Stimulated activated naive CD4-positive, alpha-beta T cell treated with Interleukin-2 at 50 U/mL for 16 hours (primary cell): ENCODE measurements at places on chromosomes 1 and 21.

- no peak for DNase-seq
These were observed 27.8 kb downstream of the COL18A1 start for GRCh38 chr21:45432575-45433255.

DNA sequence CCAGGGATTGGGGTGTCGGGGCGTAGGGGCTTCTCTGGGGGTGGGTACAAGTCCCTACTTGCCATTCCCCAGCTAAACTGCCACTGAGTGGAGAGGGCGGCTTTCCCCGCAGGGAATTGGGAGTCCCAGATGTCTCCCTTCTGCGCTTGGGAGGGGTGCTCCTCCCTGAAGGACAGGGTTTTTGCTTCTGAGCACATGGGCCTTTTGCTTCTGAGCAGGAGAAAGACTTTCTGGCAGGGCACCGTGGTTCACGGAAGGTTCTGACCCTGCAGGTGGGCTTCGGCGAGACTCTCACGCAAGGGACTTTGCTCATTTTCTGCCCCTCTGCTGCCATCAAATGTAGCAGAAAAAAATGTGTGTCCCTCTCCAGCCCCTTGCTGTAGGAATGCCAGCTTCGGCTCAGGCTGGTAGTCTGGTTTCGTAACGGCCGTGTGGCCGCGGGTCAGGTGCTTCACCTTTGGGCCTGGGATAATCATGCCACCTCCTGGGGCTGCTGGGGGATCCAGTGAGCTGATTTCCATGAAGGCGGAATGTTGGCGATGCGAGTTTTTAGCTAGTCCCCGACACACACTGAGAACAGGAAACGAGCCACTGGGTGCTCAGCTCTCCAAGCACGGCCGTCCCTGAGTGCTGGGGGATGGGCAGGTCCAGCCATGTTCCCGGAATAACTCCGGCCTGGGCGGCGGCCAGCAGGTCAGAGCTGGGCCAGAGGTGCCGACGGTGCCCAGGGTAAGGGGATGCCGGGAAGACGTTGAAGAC is 364.0 kb downstream of the CAMTA1 start:
- DNase-seq = no peak

DNA sequence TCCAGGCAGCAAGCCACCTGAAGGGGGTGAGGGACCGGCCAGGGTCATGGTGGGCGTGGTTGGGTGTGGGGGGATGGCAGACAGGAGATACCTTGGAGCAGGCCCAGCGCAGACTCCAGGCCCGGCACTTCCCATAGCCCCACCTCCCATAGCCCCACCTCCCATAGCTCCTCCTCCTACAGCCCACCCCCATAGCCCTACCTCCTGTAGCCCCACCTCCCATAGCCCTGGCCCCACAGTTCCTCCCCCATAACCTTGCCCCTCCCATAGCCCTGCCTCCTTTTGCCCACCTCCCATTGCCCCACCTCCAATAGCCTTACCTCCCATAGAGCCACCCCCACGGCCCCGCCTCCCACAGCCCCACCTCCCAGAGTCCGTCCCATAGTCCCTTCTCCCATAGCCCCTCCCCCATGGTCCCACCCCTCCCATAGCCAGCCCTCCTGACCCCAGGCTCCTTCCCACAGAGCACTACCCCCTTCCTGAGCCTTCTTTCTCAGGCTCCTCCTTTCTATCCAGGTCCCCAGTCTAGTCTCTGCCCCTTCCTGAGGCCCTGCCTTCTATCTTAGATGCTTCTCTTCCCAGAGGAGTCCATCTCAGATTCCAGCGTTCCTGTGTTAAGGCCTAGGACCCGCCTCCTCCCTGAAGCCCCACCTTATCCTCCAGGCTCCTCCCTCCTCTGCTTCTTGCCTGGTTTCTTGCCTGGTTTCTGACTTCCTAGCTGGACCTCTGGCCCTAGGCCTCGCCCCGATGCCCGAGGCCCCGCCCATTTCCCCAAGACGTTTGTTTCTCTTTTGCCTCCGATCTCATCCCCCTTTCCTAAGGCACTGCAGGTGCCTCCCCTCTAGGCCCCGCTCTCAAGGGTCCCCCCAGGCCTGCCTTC is 46.8 kb downstream of the PTPRU start:
- no peak for DNase-seq

GRCh38 chr1:236064674-236065508 is at the start of gene NID1:
Gene NID1 (minus strand): TSS chr1:236065090. CDS start chr1:236065079, 11 bp downstream.
- DNase-seq = no peak

GRCh38 chr1:218164111-218164929 is 120.8 kb upstream of the RRP15 start:
- DNase-seq = no peak

GRCh38 chr1:119136401-119136800 is 4.1 kb downstream of the WARS2 start:
- no peak for DNase-seq

DNA sequence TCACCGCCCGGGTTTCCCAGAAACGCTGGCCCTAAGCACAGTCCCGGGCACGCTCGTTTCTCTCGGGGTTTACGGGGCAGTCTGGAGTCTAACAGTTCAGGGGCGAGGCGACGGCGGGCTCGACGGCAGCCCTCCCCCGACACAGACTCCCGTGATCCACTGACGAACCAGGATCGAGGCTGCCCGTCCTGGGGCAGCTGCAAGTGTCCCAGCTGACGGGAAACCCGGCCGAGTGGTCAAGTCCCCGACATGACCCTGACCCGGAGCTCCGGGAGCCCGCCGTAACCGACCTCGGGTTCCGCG is 494 bp downstream of the UBE2J2 start:
- no peak for DNase-seq

DNA sequence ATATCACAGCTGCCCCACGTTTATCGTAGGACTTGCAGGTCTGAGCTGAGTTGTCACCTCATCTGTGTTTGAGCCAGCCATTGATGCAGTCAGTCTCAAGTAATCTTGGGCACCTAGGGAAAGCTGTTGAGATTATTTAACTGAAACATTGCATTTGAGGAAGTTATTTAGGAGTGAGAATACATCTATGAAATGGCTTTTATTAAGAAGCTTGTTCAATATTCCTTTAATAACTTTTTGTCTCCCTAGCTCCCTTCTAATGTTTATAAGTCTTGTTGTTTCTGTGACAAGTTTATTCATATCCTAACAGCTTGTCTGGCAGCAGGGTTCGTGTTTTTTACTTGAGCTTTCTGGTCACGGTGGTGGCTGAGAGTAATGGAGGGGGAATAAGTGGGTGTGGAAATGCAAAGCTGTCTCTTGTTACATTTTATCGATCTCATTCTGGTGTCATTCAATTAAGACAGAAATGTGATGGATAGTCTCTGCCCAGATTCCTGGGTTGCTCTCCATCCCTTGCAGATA is 555.9 kb downstream of the USP25 start:
- DNase-seq = no peak

DNA sequence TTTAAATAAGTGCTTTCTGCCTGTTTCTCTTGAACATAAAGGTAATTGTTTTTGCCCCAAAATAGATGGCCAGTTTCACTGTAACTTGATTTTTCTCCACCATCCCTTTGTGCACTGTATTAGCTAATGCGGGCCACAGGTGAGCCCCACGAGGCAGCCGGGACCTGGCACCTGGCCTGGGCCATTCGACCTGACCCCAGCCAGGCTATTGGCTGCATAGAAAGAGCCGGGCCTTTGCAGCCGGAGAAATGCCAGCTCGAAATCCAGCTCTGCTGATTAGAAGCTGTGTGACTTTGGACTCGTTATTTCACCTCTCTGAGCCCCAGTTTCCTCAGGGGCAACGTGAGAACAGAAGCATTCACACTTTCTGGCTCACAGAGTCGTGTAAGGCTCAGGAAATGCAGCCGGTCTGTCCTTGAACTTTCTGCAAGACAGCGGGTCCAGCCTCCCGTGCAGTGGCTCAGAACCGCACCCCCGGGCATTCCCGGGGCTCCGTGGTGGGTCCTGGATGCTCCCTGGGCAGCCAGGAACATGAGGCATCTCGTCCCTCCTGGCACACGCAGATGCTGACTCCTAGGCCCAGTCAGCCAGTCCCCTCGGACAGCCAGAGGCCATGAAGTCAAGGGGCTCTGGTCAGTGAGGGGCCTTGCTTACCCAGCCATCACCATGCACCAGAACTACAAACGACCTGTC is 37.4 kb upstream of the ACTRT2 start:
- DNase-seq = no peak

DNA sequence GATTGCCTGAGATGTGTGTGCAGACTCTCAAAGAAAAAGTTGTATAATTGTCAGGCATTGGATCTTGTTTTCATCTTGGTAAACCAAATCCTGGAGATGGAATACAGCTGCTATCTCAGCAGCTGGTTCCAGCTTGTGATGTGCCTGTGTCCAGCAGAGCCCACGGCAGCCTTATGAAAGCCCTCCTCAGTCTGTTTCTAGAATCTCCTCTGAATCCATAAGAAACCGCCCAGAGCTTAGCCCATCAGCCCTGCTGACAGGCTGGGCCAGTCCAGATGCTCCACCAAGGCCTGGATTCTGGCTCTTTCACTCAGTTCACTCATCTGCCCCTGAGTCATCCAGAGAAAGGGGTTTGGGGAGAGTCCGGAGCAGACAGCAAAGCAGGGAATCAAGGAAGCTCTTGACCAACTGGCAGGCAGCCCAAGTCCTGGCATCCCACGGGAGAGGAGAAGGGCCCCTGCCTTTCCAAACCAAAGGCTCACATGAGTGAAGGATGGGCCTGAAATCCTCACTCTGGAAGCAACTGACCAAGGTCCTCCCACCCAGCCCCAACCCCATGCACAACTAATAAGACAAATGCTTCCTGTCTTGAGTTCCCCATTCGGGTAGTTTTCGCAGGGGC is 45.7 kb downstream of the NAV1 start:
- no peak for DNase-seq

DNA sequence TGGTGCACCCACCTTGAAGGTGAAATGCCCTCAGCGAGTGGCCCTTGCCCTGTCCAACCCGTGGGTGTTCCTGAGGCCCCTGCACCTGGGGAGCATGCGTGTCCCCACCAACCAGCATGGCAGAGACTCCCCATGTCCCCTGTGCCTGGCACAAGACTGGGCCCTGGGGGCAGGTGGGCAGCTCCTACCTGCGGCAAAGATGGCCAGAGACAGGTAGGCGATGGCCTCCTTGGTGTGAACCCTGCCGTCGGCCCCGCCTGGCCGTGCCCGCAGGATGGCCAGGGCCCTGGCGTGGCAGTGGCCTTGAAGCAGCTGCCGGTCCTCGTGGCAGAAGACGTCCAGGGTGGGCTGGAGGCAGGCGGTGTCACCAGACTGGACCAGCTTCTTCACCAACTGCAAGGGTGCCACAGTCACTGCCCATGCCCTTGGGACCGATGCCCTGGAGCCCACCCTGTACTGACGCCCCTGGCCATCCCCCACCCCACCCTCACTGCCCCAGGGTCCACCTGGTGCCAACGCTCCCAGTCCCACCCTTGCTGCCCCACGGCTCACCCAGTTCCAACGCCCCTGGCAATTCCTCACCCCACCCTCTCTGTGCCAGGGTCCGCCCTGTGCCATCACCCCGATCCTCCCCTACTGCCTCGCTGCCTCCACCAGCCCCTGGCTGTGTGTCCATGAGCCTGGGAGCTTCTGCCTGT is 15.7 kb downstream of the TTC34 start:
- DNase-seq = no peak

DNA sequence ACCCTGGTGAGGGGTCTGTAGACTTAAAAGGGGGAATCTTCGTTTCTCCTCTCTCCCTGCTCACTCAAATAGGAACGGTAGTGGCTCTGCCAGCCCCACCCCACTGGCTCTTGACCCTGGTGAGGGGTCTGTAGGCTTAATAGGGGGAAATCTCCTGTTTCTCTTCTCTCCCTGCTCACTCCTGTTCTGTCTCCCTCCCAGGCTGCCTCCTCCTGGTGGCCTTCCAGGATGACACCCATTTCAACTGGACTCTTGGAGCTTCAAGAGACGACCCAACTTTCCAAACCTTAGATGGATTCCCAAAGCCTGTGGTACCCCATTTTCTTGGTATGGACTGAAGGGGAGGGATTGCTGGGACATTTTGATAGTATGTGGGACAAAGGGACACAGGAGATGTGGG is 1.4 kb upstream of the EPHB2 start:
- DNase-seq = no peak

DNA sequence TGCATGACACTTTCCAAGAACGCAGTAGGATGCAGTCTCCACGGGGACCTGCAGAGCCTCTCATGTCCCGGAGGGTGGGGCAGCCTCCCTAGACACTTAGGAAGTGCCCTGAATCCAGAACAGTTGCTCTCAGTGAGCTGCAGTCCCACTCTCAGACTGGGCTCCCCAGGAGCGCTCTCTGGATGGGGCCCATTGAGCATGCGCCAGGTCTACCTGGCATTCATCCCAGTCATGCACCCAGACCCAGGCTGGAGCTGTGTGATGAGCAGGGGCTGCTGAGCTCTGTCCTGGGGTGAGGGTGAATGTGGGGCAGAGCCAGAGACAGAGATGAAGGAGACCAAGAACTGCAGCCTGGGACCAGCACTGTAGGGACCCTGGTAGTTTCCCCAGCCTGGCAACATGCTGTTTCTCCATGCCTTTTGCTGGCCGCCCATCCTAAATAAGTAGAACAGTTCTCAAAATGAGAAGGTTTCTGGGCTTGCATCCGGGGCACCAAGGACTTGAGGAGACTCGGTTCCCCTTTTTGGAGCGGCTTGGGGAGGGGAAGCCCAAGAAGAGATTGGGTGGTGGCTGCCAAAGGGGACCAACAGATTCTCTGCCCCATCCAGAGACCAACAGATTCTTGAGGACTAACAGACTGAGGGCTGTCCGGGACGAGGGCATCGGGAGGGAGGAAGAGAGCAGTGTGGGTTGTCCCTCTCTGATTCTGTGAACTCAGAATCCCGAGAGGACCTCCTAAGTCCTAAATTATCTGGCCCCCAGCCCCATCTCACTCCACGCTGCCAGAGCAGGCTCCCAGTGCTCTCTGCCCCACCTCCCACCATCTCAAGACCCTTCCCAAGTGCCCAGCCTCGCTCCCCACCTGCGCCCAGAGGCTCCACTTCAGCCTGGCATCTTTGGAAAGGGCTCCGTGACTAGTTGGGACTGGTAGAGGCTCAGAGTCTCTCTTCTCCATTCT is 1.0 kb upstream of the PGLYRP4 start:
- DNase-seq = no peak

DNA sequence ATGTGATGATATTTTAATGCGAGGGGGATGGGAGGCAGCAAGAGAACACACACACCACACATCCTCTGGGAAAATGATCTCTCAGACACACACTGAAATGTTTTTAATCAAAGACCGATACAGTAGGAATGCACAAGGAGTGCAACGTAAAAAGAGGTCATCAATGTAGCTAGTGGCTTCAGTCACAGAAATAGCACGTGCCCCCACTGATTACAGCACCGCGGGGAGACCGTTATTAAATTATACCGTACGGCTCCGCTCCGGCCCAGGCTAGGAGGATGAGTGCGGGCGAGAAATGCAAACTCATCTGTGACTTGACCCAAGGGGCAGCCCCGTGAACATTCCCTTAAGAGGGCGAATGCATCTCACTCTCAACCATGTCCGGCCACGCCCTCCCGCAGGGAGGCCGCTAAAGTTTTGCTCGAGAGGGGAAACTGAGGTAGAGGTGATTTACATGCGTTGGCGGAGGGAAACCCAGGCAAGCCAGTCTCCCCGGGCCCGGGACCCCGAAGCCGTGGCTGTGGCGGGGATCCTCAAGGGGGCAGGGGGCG is 552 bp downstream of the UBR4 start:
- DNase-seq = peak; percentile 58

GRCh38 chr1:13813398-13814012 is 113.5 kb downstream of the PRDM2 start:
- DNase-seq = peak; percentile 35

- no peak for DNase-seq
These were observed 54.2 kb upstream of the DNAJC6 start for GRCh38 chr1:65255035-65255655.
